Kidney glomerular epithelial cell (primary cell): ENCODE measurements at places on chromosomes 5 and 9.

GRCh38 chr5:153461341-153461740, 29.1 kb upstream of the GRIA1 start:
- no peak for DNase-seq

GRCh38 chr9:95067897-95068296, 249.6 kb downstream of the FANCC start:
- DNase-seq: no peak

- no peak for DNase-seq
Observed at GRCh38 chr9:25519286-25519685, 159.0 kb downstream of the TUSC1 start.

GRCh38 chr5:167205881-167206280, 1085.6 kb upstream of the WWC1 start:
- DNase-seq: no peak

DNA sequence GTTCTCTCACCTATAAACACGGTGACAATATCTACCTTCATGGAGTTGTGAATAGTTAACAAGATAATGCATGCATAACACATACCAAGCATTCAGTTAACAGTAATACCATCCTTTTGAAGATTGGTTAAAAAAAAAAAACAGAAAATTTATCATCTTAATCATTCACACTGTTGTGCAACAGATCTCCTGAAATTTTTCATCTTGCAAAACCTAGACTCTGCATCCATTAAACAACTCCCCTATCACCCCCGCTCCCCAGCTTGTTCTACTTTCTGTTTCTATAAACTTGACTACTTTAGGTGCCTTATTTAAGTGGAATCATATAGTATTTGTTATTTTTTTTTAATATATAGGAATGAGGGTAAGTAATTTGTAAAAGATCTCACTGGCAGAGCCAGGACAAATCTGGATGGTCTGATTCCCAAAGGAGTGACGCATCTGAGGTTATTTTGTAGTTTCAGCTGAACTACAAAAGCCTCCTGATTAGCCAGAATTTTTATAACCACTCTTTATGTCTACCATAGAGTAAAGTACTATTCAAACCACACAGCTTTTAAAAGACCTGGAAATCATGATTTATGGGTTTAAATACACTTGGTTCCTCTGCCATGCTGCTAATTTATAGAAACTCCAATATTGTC, 93.0 kb downstream of the FANCC start:
- DNase-seq: no peak

GRCh38 chr5:65100911-65101631, 332.3 kb downstream of the CWC27 start:
- peak; percentile 65 for DNase-seq

GRCh38 chr9:76231001-76231400, 163.2 kb downstream of the RFK start:
- DNase-seq: peak; percentile 19

DNA sequence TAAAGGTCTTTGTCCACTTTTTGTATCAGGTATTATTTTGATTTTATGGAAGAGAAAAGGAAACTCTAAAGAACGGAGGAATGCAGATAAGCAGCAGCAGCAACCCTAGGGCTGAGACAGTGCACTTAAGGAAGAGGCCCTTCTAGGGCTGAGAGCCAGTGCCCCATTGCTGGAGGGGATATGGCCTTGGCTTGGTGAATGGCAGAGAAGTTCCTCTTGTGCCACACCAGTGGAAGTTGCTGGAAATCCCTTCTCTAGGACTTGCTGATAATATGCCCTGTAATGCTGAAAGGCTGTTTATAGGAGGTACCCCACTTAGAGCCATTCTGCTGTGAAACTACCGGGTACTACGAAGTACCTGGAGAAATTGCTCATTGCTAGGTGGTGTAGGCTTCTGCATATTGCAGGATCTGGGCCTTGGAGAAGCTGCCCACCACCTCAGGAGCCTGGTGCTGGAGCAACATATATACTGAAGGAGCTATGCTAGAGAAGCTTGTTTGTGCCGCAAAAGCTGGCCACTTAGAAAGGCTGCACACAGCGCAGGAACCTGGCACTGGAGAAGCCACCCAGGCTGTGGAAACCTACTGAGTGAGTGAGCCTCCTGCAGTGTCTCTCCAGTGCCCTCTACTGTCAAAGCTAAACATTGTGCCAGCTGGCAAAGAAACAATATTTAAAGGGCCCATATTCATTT, 9.6 kb upstream of the UBTD2 start:
- DNase-seq: peak; percentile 82

- no peak for DNase-seq
Observed at GRCh38 chr5:141873933-141874261, 4.3 kb downstream of the PCDH1 start.

DNA sequence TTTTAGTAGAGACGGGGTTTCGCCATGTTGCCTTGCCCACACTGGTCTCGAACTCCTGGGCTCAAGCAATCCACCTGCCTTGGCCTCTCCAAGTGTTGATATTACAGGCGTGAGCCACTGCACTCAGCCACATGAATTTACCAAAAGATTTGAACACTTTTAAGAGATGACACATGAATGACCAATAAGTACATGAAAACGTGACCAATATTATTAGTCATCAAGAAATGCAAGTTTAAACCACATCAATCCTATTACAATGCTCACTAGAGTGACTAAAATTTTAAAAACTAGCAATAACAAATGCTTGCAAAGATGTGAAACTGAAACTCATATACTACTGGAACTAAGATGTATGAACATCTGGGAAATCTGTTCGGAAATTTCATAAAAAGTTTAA, 54.3 kb downstream of the NR6A1 start:
- no peak for DNase-seq

GRCh38 chr5:64180661-64181343, 15.2 kb downstream of the RNF180 start:
- no peak for DNase-seq

GRCh38 chr9:71403106-71403505, 281.7 kb upstream of the TRPM3 start:
- DNase-seq: no peak

GRCh38 chr5:132458651-132459030, 31.9 kb downstream of the IRF1 start:
- DNase-seq: peak; percentile 65

- DNase-seq: no peak
Observed at GRCh38 chr5:83050723-83051340, 26.4 kb downstream of the TMEM167A start.

DNA sequence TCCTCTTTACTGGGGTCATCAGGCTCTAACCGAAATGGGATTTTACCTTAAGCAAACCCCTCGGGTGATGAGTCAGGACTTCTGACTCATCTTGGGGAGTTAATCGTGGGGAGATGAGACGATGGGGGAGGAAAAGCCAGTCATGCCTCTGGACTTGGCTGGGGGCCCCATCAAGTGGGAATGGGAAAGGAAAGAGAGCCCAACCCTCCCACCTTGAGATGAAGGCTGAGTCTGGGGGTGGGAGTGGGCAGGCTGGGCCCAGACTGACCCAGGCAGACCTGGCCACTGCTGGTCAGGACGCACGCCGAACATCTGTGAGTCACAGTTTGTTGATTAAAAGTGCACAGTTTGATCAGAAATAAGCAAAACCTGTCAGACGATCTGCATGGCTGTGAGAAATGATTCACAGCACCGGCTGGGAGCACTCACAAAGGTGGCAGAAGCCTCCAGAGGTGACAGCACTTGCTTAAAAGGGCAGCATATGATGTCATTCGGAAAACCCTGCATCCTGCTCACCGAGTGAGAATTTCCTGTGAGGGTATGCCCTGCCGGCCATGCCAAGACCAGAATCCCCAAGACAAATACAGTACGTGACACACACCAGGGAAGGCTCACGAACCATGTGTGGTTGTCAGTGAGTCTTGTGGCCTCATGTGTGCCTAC, 50.0 kb upstream of the SLC25A51 start:
- DNase-seq: peak; percentile 100

- no peak for DNase-seq
Observed at GRCh38 chr9:85978496-85978895, 37.5 kb downstream of the NAA35 start.

GRCh38 chr9:131394464-131395156, 724 bp downstream of the PRRC2B start:
- no peak for DNase-seq

GRCh38 chr5:164202338-164202737, 696.9 kb downstream of the MAT2B start:
- no peak for DNase-seq
